ENCODE measurements at places on chromosomes 16 and 17.

- DNase-seq = no peak
These were observed 6.7 kb upstream of the GAST start for GRCh38 chr17:41705271-41705991.

GRCh38 chr17:43118679-43119615 is 6.2 kb downstream of the BRCA1 start:
- DNase-seq = no peak

GRCh38 chr16:15538507-15538906 is 104.1 kb downstream of the BMERB1 start:
- DNase-seq = no peak

GRCh38 chr16:7755347-7755882 is 422.8 kb downstream of the RBFOX1 start:
- DNase-seq = no peak

DNA sequence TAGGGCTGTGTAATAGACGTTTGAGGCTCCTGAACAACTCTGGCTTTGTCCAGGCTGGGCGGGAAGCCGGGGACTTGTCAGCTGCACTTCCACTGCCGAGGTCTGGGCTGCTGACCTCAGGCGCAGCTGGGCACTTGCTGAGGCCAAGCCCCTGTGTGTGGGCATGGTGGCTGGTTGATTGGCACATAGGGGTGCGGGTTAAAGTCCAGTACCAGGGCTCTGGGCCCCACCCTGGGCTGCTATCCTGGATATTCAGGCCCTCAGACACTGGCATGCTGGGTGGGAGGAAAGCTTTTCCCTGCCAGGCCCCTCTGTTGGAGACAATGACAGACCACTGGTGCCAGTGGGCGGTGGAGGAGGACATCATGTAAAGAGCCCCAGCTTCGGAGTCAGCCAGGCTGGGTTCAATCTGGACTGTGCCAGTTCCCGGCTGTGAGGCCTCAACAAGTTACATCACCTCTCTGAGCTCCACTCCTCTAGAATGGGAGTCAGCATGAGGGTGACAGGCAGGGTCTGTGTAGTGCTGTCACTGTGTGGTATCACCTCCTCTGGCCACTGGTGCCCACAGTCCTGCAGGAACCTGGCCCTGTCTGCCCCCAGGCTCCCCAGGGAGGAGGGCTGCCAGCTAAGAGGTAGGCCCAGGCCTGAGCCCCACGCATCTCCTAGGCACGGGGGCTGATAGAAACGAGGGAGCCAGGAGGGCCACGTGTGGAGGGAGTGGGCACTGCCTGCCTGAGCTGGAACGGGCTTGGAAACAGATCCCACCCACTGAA is 42.5 kb downstream of the PSME3IP1 start:
- no peak for DNase-seq

DNA sequence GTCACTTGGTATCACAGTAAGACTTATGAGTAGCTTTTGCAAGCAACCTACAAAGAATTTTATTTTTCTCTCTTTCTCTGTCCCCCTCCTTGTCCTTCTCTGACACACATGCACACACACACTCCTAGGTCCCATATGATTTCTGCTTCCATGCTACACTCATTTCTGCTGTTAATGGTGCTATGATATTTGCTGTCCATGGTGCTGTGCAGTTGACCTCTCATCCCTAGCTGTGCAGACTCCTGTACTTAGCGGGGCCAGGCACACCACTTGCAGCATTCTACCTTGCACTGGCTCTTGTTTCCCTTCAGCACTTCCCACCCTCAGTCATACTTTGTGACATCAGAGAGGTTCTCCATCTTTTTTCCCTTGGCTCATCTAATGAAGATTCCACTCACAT is 158.9 kb upstream of the CNTNAP4 start:
- DNase-seq = no peak

GRCh38 chr17:56678249-56679114 is 85.0 kb downstream of the NOG start:
- no peak for DNase-seq

DNA sequence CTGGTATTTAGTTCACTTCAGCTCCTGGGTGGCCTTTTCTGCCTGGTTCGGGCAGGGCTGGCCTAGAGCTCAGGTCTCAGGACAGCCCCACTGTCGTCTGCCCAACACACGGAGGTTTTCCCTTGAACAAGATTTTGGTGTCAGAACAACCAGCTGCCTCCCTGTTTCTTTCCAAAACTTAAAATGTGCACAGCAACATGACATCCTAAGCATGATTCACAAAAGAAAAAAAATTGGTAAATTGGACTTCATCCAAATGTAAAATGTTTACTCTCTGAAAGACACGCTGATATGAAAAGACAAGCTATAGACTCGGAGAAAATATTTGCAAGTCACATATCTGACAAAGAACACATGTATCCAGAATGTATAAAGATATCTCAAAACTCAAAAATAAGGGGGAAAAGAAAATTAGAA is 197.8 kb upstream of the CHMP6 start:
- DNase-seq = no peak

- DNase-seq = no peak
These were observed 2.6 kb downstream of the AXIN2 start for GRCh38 chr17:65558683-65559460.

DNA sequence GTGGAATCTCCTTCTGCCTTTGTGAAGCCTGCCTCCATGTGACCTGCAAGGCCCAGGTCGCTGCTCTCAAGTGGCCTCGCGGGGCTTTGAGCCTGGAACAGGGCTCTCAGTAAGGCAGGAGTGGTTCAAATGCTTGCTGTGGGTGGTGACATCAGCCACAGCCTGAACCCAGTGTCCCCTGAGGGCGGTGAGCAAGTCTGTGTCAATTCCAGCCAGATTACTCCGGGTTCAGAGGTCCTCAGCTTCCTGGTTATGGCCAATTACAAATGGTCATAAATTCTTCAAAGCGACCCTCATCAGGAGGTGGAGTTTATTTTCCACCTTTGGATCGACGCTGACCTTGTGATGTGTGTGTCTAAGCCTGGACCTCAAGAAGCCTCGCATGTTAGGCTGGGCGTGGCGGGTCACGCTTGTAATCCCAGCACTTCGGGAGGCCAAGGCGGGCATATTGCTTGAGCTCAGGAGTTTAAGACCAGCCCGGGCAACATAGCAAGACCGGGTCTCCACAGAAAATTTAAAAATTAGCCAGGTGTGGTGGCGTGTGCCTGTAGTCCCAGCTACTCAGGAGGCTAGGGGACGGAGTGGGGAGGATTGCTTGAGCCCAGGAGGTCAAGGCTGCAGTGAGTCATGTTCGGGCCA is 17.3 kb downstream of the LGALS3BP start:
- no peak for DNase-seq

DNA sequence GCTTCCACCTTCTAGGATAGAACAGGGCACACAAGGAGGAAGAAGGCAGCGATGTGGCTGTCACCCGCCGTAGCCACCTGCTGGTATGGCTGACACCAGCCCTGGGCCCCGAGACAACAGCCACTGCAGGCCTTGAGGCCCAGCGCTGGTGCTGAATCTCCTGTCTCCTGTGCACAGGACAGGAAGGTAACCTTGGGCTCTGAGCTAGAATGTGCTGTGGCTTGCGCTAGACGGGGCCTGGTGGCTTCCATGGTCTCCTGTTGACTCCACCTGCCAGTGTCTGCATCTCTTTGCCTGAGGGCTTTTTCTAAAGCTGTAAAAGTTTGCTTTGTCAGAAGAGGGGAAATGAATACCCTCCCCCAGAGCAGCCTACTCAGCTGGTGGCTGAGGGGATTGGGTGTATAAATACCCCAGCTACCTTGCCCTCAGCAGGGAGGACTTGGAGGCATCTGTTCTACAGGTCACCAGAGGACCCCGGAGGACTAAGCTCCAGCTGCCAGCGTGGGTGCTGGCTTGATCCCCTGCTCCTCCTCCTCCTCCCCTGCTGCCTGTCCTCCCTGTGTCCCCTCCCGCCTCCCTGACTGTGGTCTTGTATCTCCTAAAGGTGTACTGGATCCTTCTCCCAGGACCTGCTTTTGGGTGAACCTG is 76.1 kb upstream of the SDK2 start:
- DNase-seq = peak; percentile 70

GRCh38 chr16:25914357-25914962 is 222.7 kb downstream of the HS3ST4 start:
- no peak for DNase-seq

DNA sequence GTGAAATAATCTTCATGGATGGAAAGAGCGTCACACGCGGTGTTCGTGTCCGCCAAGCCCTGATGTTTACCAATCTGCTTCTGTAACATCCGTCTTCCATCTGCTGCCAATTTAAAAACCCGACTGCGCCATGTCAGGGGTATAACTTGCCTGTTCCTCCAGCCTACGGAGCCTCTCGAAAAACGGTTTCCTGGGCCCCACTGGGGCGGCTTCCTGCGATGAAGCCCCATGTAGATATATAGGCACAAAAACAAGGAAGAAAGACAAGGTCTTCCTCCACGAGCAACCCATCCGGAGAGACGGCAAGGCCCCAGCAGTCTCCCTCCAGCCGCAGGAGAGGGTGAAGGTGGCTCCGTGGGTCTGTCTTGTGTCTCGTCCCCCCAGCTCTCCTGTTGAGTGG is at the start of gene PTX4:
Gene PTX4, minus strand, starts transcription at position 326 of the 400 bp plus-strand sequence. Its CDS starts 35 bp downstream, at position 291.
- DNase-seq = no peak

DNA sequence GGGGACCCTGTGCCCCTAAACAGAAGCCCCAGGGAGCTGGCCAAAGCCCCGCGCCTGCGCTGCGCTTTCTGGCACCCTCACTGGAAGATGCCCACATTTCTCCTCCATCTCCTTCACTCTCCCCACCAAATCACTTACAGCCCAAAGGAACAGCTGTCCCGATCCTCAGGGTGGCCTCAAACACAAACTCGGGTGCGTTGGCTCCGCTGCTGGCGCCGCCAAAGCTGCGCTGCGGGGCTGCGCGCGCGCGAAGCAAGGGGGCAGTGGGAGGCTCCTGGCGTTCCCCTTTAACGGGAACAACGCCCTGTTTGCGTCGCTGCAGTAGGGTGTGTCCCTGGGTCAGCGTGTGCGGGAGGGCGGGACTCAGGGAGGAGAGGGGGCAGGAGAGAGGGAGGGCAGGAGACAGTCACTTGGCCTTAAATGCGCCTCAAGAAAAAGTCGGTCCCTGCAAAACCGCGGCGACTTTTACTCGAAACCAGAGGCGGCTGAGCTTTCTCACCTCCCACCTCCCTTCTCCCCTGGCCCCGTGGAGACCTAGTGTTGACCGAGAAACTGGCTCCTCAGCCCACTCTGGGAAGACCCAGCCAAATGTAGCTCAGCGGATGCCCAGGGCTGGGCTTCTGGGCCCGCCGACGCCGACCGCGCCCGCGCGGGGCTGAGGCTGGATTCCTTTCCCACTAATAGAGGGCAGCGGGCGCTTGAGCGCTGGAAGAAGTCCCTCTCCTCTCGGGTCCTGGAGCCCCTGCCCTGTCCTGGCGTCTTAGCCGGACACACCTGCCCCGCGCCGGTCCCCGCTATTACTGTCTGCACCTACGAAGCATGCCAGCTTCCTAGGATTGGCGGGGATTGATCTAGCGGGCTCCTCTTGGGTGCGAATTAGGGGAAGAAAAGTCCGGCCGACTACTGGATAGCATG is 2.6 kb downstream of the PMP22 start:
- DNase-seq = peak; percentile 60

GRCh38 chr17:21528031-21528695 is 152.0 kb downstream of the KCNJ12 start:
- peak; percentile 21 for DNase-seq

GRCh38 chr17:64420143-64420670 is 28.7 kb upstream of the MILR1 start:
- DNase-seq = peak; percentile 75

DNA sequence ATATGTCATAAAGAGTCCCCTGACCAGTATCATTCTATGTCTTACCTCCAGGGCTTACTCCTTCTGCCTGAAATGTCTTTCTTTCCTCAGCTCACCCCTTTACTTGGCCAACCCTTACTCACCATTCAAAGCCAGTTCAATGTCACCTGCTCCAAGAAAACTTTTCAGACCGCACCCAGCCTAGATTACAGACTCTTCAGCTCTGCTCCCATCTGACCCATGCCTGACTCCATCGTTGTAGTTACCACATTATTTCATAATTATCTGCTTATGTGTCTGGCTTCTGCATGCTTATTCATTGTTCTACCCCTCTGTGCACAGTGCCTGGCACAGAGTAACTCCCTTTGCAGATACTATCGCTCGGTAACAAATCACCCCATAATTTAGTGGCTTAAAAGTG is 62.5 kb upstream of the TOB1 start:
- DNase-seq = no peak

DNA sequence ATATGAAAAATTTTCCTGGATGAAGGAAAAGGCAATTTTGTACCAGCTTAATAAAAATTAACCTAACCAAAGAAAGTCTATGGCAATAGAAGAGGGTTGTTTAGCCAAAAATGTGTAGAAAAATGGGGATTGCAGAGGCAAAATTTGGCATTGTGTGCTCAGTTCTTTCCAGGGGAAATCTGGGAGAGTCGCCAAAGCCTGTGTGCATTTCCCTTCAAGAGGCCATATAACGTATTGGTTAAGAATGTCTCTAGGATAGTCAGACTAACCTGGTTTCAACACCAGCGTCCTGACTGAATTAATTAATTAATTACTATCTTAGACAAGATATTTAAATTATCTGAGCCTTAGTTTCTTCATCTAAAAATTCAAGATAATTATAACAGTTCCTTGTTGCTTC is 44.8 kb upstream of the HLF start:
- no peak for DNase-seq

DNA sequence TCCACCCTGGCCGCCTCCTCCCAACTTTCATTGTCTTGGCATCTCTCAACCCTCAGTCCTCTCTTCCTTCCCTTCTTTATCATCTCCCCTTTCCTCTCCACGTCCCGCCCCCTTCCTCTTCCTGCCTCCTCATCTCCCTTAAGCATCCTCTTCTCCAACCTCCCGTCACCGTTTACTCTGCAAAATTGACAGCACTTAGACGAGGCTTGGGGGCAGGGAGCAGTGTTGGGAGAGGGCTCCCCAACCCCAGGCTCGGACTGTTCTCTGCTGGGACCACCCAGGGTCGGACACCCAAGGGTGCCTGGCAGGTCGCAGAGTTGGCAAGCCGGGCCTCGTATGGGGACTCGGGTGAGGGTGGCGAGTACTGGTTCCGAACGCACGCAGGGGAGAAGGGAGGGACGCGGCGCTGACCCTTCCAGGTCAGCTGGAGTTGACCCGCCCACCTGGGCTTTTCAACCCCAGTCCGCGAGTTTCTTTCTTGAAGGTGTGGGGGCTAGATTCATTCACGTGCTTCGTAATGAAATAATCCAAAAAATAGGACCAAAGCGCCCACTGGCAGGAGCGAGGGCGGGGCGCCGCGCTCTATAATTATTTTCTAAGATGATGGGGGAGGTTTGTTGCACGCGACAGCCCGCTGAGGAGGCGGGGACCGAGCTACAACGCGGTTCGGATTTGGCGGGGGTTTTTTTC is 775 bp upstream of the PAGR1 start:
- peak; percentile 78 for DNase-seq

- DNase-seq = no peak
These were observed 4.4 kb downstream of the PITPNM3 start for GRCh38 chr17:6551869-6552531.
